ENCODE measurements at places on chromosomes 5 and 9.

- DNase-seq = peak; percentile 79
Observed at GRCh38 chr5:138336952-138337684, 948 bp upstream of the FAM53C start.

GRCh38 chr9:113651896-113652295 lies 188.4 kb downstream of the RGS3 start:
- DNase-seq = no peak

DNA sequence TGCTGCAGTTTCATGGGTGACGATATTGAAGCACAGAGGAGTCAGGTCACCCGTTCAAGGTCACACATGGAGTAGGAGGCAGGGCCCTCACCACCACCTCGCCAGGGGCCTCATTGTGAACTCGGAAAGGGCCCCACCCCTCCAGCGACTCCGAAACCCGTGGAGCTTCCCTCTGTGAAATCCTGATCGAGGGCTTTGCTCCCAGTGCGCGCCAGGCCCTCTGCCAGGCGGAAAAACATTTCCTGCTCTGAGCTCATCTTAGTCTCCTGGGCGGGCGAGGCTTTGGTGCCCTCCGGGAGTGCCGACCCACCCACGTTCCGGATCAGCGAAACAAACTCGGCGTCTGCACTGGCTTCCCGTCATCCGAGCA lies 75.0 kb upstream of the FCN1 start:
- DNase-seq = no peak

- DNase-seq = no peak
Observed at GRCh38 chr9:95463148-95464060, 53.4 kb downstream of the PTCH1 start.

DNA sequence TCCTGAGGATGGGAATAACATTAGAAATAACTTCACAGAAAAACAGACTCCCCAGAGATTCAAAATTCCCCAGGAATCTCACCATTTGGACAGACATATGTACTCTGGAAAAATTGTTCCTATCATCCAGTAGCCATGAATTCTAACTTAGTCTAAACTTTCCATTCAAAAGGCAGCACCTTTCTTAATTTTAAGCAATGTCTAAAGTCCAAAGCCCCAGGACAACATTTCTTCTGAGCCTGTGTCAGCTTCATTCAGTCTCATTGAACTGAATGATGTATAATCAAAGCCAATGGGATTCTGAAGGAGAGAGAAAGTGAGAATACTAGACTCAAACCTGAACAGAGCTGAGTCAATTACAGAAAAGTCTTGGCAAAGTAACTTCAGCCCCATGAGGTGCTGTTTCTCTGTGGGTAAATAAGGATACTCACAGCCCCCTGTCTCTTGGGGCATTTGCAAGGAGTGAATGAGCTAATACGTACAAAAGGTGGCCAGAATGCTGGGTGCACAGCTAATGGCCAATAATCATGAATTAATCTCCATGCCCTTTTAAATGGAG lies 140.6 kb downstream of the SEMA5A start:
- no peak for DNase-seq

GRCh38 chr9:72327631-72328030 lies 37.4 kb downstream of the ZFAND5 start:
- no peak for DNase-seq

- no peak for DNase-seq
Observed at GRCh38 chr9:99336531-99336930, 114.4 kb downstream of the SEC61B start.

DNA sequence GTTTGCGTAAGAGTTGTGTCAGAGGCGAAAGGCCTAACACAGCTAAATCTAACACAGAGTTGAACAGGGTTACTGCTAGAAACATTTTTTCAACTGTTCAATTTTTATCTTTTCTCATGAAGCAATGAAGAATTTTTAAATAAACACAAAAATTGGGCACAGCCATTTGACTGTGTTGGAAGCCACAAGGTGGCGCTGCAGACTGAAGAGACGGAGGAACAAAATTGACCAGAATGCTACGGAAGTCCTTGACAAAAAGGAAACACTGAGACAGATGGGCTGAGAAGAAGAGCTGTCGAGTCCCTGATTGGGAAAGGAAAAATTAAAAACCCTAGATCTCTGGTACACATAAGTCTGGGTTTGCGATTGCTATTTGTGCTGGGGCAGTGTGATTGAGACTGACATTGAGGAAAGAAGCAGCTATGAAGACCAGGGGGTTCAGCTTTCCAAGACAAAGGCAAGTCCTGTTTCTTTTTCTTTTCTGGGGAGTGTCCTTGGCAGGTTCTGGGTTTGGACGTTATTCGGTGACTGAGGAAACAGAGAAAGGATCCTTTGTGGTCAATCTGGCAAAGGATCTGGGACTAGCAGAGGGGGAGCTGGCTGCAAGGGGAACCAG lies at the start of gene PCDHB9:
Gene PCDHB9 (plus strand): TSS at position 265 of the 616 bp plus-strand sequence. CDS start 158 bp downstream, at position 423.
- DNase-seq = no peak

DNA sequence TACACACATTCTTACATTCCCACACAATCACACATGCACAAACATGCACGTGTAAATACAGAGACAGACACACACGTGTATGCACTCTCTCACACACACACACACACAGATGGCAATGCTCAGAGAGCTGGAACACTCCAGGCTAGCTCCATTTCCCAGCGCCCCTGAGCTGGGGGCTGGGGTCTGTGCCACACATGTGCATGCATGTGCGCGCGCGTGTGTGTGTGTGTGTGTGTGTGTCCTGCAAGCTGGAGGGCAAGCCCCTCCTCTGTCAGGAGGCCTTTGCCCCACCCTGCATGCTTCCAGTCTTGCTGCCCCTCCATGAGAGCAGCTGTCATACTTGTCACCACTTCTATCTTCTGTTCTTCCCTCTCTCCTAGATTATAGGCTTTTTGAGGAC lies 16.6 kb upstream of the S1PR3 start:
- no peak for DNase-seq

GRCh38 chr9:132823370-132824145 lies 54.5 kb downstream of the AK8 start:
- DNase-seq = no peak

GRCh38 chr9:14258156-14258555 lies 55.8 kb downstream of the NFIB start:
- DNase-seq = no peak
